ENCODE measurements at places on chromosomes 4 and X.
A peak's percentile ranks its signal among the peaks of the same experiment; 100 is the strongest.

GRCh38 chrX:84729809-84730208, 227.6 kb upstream of the HDX start:
- DNase-seq, result peak; percentile 32

- DNase-seq, result peak; percentile 44
These were observed 810 bp downstream of the SPRY1 start for GRCh38 chr4:123397144-123398065.

GRCh38 chrX:46683048-46683447, 75.9 kb downstream of the SLC9A7 start:
- no peak for DNase-seq

- DNase-seq, result peak; percentile 43
These were observed 12.5 kb upstream of the ART3 start for GRCh38 chr4:76061982-76062381.

DNA sequence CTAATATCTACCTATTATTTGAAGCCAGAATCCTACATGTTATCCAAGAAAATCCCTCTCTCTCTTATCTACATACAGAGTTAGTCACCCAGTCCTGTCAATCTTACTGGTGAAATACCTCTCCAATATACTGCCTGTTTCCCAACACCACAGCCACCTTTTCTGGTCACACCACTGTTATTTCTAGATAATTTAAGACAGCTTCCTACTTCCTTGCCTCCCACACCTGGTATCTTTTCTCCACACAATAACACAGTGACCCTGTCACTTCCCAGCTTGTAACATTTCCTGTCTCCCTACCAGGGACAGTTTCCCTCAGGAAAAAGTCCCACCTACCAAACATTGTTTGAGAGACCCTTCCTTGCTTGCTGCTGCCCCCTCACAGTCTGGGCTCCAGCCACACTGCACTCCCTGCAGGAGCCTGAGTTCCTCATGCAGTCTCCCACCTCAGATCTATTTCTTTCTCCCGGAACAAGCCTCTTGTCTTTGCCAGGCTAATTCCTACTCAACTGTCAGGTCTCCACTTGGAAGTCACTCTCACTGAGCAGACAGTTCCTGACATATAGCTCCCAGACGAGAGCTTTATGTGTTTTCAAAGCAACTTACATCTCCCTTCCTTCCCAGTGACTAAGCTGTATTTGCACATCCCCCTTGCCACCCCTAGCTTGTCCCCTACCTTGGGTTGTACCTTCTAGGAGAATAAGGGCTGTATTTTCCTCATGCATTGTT, 73.6 kb upstream of the QRFPR start:
- no peak for DNase-seq

DNA sequence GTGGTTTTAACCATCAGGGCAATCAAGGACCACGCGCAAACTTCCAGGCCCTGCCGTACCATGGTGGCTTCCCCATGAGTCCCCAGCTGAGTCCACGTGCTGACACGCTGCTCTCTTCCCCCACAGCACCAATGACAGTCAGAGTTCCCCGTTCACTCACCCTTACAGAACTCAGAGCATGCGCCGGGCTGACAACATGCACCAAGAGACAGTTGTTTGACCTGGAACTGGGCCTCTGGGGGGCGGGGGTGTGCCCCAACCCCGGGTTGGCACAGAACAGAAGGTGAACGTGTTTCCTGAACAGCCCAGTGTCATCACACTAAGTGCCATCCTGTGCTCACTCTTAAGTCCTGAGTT, 29.4 kb downstream of the IRF2 start:
- DNase-seq, result peak; percentile 73

GRCh38 chr4:74503580-74503979, 58.6 kb downstream of the AREG start:
- no peak for DNase-seq

GRCh38 chr4:15659768-15660570, 4.8 kb upstream of the FBXL5 start:
- no peak for DNase-seq

- DNase-seq, result no peak
These were observed 13.8 kb downstream of the TIMM17B start for GRCh38 chrX:48883729-48884128.

GRCh38 chr4:84639145-84639544, 56.2 kb downstream of the CDS1 start:
- DNase-seq, result no peak

GRCh38 chr4:64718091-64718490, 308.8 kb upstream of the TECRL start:
- DNase-seq, result no peak

DNA sequence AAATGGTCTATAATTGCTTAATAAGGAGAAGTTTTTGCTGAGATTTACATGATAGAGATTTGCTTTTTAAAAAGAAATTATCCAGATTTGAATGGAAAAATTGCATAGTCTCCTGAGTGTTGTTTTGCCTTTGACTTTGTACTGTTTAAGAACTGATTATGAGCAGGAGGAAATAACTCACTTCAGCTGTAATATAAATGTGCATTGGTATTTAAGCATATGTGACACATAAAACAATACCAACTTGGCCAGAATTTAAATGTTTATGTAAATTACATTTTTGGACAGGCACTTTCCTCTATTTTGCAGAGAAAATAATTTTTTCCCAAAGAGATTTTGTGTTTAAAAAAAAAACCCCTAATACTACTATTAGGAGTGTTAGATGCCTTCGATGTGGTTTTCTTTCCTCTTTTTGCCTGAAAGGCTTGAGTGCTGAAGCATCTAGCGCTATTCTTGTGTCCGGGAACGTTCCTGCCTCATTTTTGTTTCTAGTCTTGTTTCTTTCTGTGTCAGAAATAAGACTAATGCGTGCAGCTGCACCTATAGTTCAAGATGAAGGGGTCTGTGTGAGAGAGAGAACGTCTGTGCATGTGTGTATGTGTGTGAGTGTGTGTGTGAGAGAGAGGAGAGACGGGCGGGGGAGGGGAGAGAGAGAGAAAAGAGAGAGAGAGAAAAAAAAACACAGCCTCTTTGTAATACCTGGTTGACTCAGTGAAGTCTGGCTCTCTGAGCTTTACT, 60.8 kb downstream of the TBL1X start:
- no peak for DNase-seq

DNA sequence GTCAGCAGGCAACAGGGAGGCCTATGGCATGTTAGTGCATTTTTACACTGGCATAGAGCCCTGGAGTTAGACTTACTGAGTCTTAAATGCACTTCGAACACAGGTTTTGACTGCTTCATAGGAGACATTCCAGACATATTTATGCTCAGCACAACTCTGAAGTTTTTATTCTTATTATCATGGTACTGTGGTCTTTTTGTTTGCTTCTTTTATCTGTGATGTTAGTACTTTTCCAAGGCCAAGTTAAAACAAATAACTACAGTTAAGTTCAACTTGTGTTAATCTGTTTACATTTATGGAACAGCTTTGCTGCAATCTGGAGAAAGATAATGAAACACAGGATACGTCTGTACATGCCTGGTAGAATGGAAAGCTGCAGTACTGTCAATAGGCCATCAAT, 76.5 kb downstream of the COL4A5 start:
- DNase-seq, result no peak

DNA sequence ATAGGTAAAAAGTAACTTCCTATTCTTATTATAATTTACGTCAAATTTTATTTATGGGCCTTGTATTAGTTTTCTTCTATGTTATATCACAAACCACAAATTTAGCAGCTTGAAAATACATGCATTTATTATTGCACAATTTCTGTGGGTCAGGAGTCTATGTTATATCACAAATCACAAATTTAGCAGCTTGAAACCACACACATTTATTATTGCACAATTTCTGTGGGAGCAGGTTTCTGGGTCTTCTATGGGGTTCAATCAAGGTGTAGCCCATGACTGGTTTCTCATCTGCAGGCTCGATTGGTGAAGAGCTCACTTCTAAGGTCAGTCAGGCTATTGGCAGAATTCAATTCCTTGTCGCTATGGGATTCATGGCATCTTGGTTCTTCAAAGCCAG, 332.7 kb upstream of the HAND2 start:
- no peak for DNase-seq

GRCh38 chrX:8668813-8669212, 63.1 kb downstream of the ANOS1 start:
- no peak for DNase-seq

DNA sequence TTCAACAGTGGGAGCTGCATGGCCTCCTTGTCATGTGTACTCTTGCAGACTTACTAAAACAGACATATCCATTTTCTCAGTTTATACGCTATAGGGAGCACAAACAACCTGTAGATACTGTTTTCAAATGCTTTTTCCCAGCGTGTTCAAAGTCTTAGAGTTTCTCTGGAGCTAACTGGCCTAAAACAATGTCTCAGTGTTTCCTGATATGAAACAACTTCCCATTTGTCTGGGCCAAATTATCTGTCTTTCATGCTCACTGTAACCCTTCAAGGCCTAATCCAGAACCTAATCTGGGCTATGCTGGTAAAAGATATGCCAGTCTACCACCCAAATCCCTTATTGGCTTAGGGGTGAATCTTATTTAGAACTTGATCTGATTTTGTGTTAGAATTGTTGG, 38.8 kb downstream of the RAB40A start:
- no peak for DNase-seq

GRCh38 chr4:31114816-31115215, 394.6 kb downstream of the PCDH7 start:
- DNase-seq, result no peak

DNA sequence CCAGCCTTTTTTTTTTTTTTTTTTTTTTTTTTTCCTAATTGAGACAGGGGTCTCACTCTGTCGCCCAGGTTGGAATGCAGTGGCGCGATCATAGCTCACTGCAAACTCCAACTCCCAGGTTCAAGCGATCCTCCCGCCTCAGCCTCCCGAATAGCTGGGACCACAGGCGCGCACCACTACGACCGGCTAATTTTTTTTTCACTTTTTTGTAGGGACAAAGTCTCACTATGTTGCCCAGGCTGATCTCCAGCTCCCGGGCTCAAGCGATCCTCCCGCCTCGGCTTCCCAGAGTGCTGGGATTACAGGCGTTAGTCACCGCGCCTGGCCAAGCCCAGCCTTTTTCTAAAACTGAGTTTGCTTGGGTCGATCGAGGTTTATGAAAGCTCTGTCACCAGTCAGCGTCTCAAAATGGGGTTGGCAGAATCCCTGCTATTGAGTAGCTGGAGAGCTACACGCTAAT, 1.3 kb upstream of the OTUD5 start:
- DNase-seq, result no peak

- DNase-seq, result no peak
These were observed 11.4 kb upstream of the TAPT1 start for GRCh38 chr4:16237715-16238114.

DNA sequence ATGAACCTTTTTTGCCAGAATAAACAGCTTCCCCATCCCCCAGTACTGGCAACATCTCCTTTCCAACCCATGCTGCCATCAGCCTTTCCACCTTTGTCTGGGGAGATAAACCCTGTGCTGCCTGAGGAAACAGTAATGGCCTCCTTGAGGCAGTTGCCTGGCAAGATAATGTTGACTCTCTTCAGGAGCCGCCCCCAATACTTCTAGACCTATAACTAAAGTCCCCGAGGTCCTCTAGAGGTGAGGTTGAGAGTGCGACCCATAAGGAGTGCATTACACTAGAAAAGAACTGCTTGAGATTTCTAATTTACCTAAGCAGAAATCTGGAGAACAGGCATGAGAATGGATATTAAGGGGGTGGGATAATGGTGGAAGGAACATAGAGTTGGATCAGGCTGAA, 963.2 kb upstream of the PCDH7 start:
- no peak for DNase-seq

GRCh38 chr4:174449944-174450785, 72.1 kb downstream of the HPGD start:
- no peak for DNase-seq

DNA sequence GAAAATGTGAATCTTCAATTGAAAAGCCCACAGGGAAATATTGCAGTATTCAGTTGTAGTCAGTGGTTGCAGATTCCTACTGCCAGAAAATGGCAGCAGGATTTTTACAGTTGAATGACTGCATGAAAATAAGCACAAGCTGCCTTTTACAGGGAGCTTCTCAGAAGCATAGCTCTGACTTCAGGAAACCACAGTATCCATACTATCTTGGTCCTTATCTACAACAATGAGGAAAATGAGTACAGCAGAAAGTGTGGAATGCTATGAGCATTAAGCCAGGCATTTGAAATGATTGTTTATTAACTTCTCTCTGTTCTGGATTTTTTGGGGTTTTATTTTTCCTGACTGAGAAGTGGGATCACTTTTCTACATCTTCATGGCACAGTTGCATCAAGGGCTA, 34.6 kb upstream of the PRRG1 start:
- DNase-seq, result no peak

DNA sequence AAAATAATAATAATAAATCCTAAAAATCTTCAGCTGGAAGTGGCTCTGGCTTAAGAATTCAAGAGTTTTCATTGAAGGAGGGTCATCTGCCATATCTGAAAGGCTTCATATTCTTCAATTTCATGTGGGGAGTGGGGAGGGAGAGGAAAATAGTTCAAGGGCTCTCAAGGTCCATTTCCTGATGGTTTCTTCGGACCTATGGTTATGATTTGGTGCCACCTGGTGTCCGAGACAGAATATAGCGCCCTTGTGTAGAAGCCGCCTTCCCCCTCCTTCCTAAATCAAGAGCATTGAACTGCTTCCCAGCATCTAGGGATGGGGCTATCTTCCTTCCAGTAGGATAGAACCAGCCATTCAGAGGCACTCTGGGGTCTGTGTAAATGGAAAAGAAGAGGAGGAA, 34.3 kb downstream of the NLGN3 start:
- DNase-seq, result peak; percentile 64

DNA sequence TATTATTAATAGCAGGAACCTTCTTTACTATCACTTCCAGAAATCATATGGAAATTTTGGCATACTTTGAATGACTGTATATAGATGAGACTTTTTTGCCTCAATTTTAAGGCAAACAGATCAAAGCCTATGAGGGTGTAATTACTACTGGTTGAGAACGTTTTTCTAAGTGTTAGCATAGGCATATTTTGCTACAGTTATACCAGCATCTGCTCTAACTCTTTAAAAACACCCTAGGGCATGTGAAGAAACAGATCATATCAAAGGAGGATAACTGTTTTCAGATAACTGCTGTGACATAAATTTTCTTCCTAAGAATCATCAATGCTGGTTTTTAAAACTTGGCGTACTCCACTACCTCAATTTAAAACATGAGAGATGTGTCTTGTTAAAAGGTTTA, 1155.3 kb downstream of the FSTL5 start:
- DNase-seq, result no peak

DNA sequence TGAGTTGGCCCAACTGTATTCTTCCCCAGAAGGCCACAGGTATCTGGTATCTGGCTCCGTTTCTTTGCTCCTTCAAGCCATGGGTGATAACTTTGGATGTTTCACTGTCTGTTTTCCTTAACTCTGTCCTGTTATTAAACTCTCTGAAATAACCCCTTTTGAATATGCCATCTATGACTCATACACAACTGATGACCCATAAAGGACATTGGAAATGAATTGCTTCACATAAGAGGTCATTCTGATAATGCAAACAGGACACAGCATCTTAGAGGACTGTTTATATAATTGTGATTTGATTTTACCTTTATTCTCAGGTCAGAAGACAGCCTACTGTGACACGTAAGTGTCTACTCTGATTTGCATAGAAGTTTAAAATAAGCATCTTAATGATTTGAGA, 227.7 kb downstream of the VEGFC start:
- DNase-seq, result no peak

- no peak for DNase-seq
These were observed 74.1 kb downstream of the BANK1 start for GRCh38 chr4:101864660-101865059.

- peak; percentile 44 for DNase-seq
These were observed 178.4 kb upstream of the GPRIN3 start for GRCh38 chr4:89486042-89486441.

- no peak for DNase-seq
These were observed 160.4 kb downstream of the MAD2L1 start for GRCh38 chr4:119906277-119906676.

GRCh38 chr4:4308800-4309441, 18.9 kb downstream of the ZBTB49 start:
- DNase-seq, result no peak

Data from GM13977 (cell line).